ENCODE measurements at places on chromosomes 3 and 15.

DNA sequence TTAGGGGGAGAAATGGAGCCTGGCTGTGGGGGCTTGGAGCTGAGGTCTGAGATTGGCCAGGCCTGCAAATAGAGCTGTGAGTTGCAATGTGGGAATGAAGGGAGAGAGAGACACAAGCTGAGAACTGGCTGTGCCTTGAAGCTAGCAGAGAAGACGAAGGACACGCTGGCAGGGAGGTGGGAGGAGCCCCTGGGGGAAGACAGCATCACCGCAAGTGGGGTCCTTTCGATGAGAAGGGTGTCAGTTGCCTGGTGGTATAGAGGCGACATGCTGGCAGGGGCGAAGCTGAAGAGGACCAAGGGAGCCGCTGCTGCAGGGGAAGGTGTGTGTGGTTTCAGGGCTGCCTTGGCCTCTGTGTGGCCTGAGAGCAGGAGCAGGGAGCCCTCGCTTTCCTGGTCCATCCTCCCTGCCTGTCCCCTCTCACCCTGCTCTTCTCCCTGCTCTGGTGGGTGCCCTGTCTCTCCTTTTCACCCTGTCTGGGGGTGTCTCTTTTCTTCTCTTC is 5.5 kb downstream of the RHCG start:
- DNase-seq: no peak

DNA sequence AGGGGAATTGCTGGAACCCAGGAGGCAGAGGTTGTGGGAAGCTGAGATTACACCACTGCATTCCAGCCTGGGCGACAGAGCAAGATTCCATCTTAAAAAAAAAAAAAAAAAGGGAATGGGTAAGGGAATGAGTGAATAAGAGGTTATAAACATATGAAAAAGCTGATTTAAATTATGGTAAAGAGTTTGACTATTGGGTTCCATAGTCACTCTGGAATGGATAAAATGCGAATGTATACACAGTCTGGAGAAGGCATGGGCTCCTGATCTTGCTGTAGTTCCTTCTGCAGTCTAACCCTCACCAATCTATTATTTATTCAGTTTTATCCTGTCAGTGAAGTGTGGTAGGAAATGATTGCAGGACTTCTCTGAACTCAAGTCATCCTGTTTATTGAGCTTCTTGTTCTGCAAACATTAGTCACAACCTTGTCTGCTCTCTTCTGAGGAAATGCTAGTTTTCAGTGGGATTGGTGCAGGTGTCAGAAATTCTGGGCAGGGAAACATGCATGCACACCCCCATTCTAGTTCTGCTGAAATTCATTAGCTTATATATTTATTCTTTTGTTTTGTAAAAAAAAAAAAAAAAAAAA is 190.9 kb upstream of the CFAP20DC start:
- no peak for DNase-seq

DNA sequence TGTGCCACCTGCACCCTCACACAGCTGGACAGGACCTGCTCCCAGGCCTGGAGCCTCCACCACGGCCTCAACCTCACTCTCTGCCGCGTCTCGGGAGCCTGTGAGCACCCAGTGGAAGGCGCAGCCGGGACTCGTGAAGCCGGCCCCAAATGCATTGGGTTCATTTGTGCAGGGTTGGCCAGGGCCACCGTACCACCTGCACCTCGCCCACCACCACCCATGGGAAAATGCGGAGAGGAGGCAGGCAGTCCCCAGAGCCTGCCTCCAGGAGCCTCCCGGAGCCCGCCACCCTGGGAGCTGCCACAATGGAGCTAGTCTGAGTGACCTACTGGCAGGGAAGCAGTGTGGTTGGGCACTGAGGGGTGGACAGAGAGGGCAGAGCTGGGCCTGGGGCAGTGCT is 62.5 kb upstream of the HRH1 start:
- DNase-seq: no peak

DNA sequence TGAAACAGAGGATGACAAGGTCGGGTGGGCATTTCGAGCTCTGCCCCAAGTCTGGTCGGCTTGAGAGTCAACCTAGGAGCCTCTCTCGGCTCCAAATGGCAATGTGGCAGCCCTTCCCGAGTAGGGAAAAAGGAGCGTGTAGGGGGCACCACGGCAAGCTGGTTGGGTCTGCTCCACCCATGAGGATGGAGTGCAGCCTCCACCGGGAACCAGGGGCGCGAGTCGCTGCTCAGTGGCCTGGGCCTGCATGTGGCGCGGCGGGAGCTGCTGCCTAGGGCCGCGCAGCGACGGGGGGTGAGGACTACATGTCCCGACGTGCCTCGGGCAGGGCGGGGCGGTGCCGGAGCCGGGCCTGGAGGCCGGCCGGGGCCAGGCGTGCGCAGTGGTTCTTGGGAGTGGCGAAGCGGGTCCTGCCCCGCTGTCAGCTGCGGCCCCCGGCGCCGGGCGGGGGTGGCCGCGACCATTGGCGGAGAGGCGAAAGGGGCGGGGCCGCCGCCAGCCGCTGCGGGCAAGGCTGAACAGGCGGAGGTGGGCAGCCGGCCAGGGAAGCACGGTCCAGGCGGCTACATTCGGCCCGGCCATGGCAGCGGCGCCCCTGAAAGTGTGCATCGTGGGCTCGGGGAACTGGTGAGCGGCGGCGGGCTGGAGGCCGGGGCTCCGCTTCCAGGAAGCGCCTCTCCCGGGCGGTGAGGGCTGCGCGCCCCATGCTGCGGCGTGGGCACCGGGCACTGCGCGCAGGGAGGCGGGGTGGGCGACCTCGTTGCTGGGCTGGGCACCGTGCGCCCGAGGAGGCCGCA is at the start of gene GPD1L:
Gene GPD1L (plus strand): TSS at position 489 of the 797 bp plus-strand sequence. CDS start 92 bp downstream, at position 581.
- DNase-seq: peak; percentile 76

DNA sequence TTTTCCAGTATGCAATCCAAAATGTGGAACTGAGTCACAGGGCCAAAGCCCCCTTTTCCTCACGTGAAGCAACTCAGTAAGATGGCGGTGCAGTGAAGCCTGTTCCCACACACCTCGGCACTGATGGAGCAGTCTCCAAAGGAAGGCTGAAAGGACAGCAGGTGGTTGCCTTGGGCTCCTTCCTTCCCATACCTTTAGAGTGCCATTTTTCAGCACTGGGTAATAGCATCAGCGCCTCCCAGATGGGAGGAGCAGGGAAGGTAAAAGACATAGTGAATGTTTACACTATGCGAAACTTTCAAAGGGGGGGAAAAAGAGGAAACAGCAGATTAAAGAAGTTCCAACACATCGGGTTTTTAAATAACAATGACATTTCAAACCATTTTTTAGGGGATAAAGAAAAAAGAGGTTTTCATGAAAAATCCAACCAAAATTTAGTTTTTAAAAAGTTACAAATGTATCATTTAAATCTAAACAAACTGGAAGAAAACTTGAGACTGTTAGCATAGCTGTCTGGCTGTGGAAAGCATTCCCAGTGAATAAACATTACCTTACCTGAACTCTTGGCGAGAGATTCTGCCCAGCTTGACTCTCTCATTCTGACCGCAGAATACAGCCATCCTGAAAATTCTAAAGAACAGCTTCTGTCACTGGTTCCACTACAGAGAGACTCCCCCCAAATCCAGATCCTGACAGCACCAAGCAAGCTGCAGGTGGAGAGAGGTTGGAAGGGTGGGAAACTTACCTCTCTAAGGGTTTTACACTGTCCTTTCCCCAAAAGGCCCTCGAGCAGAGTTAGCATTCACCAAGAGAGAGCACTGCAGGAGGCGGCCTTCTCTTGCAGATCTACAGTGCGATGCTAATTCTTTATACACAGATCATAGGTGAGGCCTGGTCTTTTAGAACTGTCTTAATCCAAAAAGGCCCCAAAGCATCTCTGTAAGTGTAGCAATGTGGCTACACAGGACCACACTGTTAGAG is 32.6 kb downstream of the ABCC5 start:
- DNase-seq: no peak

- DNase-seq: peak; percentile 84
These were observed 72.1 kb downstream of the GJD2 start for GRCh38 chr15:34682674-34683073.

DNA sequence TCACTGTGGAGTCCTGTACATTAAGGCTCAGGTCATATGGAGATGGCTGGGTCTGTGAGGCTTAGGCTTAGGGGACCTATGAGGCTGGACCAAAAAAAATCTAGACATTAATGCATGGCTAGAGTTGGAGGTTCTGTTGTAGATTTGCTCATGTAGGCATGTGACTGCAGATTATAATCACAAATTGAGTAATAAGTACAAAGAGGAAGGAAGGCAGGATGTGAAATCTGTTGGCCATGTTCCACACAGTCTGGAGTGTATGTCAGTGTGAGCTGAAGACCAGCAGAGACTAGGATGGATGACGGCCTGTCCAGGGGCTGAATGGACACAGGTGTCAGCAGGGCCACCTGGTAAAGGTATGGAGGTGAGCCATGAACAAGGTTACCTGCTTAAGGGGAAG is at the start of gene ST3GAL6:
Gene ST3GAL6 (plus strand): TSS at position 265 of the 400 bp plus-strand sequence. CDS start 5,101 bp downstream, outside the sequence.
- DNase-seq: peak; percentile 11

Measured in foreskin keratinocyte (primary cell).